ENCODE measurements at places on chromosomes 13 and 19. TPM values are rescaled to one million over a fixed set of nuclear protein-coding genes. Genes with fewer than 3 reads are reported as not detected.

The ZNF709 gene
- 4.3 TPM for total RNA-seq

The CYP4F12 gene
- total RNA-seq: 1.4 TPM

The TFDP1 gene
- 19.8 TPM for total RNA-seq

GRCh38 chr13:102310691-102311418 lies 91.0 kb downstream of the FGF14 start:
- DNase-seq: no peak

- no peak for DNase-seq
Observed at GRCh38 chr19:41844601-41845000, at the start of gene LYPD4. TSS of gene LYPD4 (minus strand) at chr19:41844683. CDS start at chr19:41839285, 5,398 bp downstream.

GRCh38 chr13:42626176-42626860 lies 52.4 kb downstream of the TNFSF11 start:
- no peak for DNase-seq

DNA sequence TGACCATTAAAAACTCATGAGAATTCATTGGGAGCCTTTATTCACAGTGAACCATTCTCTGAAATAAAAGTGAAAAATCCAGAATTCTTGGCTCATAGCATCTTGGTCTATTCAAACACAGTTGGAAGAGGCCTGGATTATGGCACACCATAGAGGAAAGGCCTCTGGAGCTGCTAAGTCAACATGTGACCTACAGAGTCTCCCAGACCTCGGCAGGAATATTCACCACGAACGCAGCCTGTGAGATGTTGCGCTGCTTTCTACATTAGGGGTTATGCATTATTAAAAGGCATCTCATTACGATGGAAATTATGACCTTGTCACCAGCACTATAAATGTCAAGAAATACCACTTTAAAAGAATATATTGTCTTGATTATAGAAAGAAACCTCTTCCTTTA lies 132.6 kb downstream of the EFNB2 start:
- no peak for DNase-seq

- DNase-seq: no peak
Observed at GRCh38 chr19:16085115-16085514, 8.8 kb downstream of the TPM4 start.

GRCh38 chr19:16051254-16052025 lies 24.9 kb upstream of the TPM4 start:
- DNase-seq: peak; percentile 39
